NCI-H1417 treated with DMSO at 0.1 percent for 48 hours (cell line): ENCODE measurements at places on chromosomes 1 and 21.

GRCh38 chr1:198734323-198735008 is 95.6 kb downstream of the PTPRC start:
- DNase-seq, result no peak

DNA sequence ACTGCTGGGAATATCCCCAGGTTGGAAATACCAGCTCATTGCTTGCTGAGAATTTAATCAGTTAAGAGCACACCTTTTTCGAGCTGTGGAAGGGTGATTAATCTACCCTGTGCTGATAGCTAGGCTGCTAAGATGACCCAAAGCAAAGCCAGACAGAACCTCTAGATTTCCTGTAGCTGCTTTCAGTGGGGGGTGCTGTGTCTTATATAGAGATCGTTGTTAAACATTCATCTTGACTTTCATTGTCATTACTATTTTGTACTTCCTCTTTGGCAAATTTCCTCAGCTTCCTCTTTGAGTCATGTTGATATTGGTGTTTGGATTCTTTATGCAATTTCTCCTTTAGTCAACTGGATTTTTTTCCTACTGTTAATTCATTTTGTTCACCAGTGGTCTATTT is 155.3 kb downstream of the DISC1 start:
- DNase-seq, result no peak

DNA sequence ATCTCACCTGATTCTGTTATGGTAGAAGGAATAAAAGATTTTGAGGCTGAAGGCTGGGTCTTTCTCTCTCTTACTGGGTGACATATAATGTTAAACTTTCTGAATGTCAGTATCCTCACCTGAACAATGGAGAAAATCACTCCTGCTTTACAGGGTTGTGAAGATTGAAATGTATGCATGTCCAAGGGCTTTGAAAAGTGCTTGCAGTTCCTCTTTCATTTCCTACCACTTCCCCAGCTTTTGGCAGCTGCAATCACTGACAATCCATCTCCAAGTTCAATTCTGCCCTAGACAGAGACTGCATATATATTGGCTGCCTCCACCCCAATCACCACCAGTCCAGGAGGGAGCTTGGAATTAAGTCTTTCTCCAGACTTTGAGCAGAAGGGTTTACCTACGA is 39.8 kb downstream of the FAM78B start:
- no peak for DNase-seq

GRCh38 chr1:96290801-96291200 is 430.8 kb upstream of the PTBP2 start:
- DNase-seq, result no peak

GRCh38 chr1:160127381-160127780 is 11.8 kb downstream of the ATP1A2 start:
- no peak for DNase-seq

DNA sequence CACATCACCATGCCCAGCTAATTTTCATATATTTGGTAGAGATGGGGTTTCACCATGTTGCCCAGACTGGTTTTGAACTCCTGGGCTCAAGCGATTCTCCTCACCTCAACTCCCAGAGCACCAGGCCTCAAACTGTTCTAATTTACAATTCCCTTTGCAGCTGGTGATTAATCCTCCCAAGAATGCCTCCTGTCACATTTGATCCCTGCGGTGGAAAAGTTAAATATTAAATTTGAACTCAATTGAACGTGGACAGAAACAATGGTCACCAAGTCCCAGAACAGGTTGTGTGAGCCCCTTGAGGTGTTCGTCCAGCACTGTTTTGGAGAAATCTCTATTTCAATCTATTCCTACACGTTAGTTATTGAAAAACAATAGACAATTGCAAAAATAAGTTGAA is 2.0 kb upstream of the ANKRD35 start:
- DNase-seq, result no peak

GRCh38 chr1:235069176-235069575 is 59.5 kb downstream of the TOMM20 start:
- DNase-seq, result no peak

- no peak for DNase-seq
Measured at GRCh38 chr1:45923343-45923742, 119.9 kb downstream of the MAST2 start.

DNA sequence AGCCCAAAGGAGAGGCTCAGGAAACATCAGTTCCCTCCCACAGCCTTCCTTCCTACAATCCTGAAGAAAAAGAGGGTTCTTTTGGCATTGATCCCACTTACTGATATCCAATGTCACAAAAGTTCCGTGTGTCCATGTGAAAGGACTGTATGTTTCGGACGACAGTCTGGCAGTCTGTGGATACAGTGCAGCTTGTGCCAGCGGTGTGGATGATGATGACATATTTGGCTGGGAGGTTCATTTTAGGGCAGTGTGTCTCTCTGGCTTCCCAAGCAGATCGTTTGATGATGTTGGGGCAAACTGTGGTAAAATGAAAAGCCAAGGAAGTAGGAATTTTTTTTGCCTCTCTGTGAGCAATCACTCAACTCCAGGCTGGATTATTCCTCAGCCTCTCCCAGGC is 10.4 kb downstream of the PGLYRP3 start:
- no peak for DNase-seq

- DNase-seq, result no peak
Measured at GRCh38 chr1:77687519-77687906, 5.1 kb upstream of the ZZZ3 start.

- no peak for DNase-seq
Measured at GRCh38 chr1:109925159-109925990, 14.7 kb downstream of the CSF1 start.

DNA sequence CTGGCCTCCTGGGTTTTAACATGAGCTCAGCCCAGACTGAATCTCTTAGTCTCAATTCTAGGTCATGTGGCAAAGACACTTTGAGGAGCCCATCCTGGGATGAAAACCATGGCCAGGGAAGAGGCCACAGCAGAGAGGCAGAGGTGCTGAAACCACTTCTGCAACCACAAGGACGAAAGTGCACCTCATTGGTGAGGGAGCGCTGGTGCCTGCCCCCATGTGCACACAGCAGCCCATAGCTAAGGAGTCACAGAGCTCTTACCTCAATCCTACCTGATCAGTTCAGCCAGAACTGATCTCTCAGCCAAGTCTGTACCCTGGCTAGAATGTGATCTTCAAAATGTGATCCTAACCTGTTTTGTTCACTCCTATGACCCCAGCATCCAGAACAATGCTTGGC is 32.9 kb upstream of the SRP9 start:
- no peak for DNase-seq

- DNase-seq, result no peak
Measured at GRCh38 chr1:115453666-115454065, 115.6 kb upstream of the NGF start.

- DNase-seq, result no peak
Measured at GRCh38 chr1:56359056-56359455, 220.3 kb downstream of the PLPP3 start.

GRCh38 chr1:197486946-197487345 is 218.9 kb downstream of the CRB1 start:
- no peak for DNase-seq

GRCh38 chr1:72915581-72915980 is 633.2 kb upstream of the NEGR1 start:
- DNase-seq, result no peak

DNA sequence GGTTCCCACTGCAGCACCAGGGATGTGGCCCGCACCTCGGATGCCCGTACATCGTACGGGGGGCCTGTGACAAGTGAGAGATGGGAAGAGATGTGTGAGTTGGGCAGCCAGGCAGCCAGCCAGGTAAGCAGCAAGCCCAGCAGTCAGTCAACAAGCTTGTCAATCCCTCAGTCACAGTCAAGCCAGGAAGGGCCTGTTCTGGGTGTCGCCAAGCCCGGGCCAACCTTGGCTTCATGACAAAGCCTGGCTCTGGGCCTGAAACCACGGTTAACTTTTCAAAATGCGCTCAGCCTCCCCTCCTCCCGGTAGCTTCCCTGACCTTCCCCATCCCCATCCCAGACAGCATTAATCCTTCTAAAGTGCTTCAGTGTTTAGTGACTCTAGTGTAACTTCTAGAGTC is 31.8 kb downstream of the MYOM3 start:
- no peak for DNase-seq

DNA sequence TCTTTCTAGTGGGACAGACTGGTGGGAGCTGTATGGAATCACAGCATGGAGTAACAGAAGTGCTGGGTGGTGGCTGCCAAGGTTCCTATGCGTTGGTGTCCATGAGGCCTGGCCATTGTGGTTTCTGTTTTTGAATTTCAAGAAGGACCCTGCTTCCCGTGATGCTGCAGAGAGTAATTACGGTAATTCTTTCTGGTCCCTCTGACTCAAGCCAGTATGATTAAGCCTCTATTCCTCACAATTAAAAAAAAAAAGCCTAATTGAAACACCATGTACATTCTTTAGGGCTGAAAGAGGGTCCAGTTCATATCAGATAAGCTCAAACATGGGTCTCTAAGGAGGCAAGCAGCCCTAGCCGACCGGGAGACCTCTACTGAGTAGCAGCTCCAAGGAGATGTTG is 10.5 kb upstream of the C1orf21 start:
- no peak for DNase-seq

- no peak for DNase-seq
Measured at GRCh38 chr1:15833069-15833679, 14.3 kb upstream of the SPEN start.

GRCh38 chr1:216531263-216532239 is 108.3 kb upstream of the USH2A start:
- DNase-seq, result no peak

- DNase-seq, result peak; percentile 47
Measured at GRCh38 chr1:92858564-92859399, 26.9 kb downstream of the RPL5 start.

DNA sequence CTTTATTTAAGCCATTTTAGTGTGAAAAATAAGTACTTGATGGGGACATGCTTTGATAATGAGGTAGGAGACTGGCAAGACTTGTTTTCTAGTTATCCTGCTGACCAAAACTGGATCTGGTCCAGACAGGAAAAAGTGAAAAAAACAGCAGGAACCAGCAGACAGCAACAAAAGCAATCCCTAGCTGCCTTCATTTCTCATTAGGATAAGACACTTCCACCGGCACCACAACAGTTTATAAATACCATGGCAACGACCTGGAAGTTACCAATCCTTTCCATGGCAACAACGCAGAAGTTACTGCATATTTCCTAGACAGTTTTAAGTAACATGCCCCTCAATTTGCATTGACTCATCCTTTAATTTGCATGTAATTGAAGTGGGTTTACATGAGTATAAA is 993.8 kb upstream of the NCAM2 start:
- DNase-seq, result no peak

DNA sequence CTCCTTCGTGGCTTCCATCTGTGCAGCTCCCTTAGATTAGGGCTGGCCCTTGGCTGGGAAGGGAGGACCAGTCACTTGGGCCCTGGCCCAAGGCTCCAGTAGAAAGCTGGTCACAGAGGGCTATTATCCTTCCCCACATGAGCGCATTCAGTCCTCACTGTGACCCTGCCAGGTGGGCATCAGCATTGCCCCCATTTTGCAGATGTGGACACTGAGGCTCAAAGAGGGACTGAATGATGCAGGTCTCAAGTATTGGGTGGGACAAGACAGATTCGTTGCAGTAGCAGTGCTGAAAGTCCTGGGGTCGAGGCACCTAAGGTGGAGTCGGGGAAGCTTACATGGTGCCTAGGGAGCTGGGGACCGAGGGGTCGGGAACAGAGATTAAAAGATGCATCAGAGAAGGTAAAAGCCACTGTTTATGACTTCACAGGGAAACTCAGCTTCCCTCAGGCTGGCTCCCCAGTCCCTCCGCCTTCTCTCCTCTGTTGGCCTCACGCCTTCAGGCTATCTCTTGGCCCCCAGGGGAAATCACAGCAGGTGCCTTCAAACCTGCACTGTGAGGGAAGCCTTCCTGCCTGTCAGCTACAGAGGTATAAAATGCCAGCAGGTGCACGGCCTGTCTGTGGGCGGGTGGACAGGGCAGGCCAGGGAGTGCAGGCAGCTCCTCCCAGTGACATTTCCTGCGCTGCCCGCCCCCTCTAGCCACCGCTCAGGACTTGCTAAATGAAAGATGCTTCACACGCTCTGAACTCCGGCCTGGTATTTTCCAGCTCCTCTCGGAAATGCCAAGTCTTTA is 178.4 kb downstream of the GRIK3 start:
- peak; percentile 58 for DNase-seq

- no peak for DNase-seq
Measured at GRCh38 chr1:195951313-195951712, 656.9 kb downstream of the KCNT2 start.

DNA sequence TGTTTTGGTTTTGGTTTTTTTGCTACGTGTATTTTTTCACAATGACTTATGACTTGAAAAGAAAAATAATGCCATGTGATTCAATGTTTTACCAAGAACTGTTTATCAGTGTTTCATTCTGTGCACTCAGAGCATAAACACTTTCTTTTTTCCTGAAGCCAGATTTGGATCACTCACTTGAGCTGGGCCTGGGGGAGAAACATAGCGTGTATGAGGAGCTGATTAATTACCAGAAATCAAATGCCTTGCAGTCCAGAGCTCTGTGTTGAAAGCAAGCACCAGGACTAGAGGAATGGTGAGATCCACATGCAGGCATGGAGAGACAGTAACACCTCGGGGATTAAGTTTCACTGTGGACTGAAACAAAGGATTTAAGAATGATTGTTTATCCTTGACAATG is 642.1 kb upstream of the ADGRL2 start:
- no peak for DNase-seq
